ENCODE measurements at places on chromosomes 3 and 15.

DNA sequence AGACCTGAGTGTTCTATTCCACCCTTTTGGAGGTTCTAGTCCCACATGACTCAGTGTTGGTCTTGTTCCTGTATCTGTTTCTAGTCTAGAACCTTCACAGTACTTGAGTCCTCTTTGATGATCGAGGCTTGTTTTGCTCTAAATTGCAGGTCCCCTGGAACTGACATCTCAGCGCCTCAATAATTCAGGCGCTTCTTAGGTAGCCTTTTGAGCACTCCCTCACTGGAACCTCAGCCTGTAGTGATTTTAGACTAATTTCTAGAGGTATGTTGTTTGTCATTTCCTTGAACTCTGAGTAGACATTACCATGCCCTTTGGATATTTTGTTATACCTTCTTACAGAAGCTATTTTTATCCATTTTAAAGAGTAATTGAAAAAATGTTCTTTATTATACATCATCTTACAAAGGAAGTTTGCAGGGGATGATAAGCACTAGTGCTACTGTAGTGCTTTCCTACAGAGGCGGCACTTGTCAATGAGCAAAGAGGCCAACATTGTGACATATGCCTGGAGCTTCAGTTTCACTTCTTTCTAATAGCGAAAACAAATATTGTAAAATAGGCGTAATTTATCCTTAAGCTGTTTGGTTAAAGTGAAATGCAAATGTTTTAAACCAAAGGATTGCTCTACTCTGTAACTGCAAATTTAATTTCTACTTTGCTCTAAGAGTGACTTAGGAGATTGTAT, 75.7 kb downstream of the EFL1 start:
- DNase-seq, result no peak

GRCh38 chr3:64759811-64760210, 72.0 kb upstream of the ADAMTS9 start:
- no peak for DNase-seq

DNA sequence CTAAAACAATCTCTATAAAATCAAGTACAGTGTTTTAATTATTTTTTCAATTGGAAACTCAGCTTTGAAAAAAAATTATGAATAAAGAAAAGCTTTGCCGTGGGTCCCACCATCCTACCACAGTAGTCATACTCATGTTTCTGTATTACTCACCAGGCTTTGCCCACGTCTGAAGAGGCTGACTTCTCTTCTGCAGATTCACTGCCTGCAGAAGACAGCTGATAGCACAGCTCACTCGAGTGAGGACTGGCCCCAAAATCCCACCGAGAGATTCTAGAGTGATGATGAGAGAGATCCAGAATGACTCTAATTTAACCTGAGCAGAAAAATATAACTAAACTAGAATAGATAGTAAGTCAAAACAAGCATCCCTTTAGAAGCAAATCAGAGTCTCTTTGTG, 11.9 kb downstream of the C2CD4B start:
- DNase-seq, result no peak

- no peak for DNase-seq
These were observed 71.4 kb upstream of the PCSK6 start for GRCh38 chr15:101560722-101561583.

- DNase-seq, result no peak
These were observed 378.2 kb upstream of the THBS1 start for GRCh38 chr15:39202641-39203040.

DNA sequence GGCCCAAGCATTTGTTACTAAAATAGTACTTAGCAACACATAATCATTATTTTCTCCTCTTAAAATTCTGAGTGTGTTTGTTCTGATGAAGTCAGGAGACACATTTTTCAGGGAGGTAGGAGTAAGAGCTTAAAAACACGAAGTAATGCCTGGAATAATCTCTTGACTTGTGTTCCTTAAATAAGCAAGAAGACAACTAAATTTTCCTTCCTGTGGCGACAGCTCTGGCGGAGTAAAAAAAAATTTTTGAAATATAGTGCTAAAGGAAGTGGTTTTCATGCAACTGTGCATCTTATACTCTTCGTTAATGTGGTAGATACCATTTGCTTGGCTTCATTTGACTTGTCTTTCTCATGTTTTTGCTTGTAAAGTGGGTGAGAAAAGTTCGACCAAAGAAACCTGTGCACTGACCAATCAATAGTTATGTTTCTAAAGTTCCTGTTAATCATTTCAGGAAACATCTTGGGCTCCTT, 11.1 kb upstream of the MBNL1 start:
- DNase-seq, result no peak

DNA sequence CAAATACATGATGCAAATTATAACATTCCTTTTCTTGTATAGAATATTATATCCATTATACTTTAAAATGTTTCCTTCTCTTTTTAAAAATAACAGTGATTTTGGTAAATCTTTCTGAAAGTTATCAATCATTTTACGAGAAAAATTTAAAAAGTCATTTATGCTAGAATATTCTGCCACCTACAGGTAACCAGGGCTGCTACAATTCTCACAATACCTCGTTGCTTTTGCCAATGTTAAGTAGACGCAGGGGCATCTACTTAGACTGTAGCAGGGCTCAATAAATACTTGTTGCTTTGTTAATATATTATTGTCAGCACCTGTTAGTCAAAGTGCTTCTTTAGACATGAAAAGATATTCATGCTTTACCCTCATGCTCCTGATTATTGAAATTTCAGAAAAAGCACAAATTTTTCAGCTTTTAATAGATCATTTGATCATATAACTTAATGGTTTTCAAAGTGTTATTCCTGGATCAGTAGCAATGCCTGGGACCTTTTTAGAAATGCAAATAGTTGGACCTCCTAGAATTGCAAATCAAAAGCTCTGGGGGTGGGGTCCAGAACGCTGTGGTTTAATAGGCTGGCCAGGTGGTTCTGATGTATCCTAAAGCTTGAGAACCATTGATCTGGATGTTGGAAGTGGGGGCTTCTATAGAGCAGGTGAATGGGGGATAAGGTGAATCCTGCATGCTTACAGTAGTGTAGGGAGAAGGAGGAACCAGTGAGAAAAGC, 223.6 kb upstream of the PDZRN3 start:
- DNase-seq, result no peak

- no peak for DNase-seq
These were observed 154.7 kb upstream of the CADPS start for GRCh38 chr3:63029921-63030320.

DNA sequence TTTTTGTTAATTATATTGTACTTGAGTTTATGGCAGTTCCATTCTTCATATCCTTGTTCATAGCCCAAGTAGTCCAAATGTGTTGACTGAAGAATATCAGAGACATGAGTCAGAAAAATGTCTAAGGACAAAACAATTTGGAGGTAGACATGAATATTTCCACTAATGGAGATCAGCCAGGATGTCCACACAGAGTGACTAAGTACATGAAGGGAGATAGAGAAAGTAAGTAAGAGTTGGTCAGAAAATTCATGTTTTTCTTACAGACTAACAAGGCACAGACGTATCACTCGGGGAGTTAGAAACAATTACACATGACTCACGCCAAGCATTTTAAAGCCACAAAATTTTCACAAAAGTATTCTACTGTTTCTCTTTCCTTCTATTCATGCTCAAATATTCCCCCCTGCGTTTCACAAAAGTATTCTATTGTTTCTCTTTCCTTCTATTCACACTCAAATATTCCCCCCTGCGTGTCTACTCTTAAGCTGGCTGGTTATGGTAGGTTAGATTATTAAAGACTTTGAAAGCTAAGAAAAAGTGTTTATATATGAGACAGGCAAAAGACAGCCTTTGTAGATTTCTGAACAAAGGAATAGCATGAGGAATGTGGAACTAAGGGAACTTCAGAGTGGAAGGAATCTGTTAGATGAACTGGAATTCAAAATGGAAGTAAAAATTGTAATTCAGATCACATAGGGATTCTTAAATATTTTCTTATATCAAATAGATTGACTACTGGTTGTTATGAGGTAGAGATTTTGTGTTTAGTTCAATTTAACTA, 648.7 kb upstream of the CCDC54 start:
- DNase-seq, result no peak

- DNase-seq, result no peak
These were observed 7.5 kb downstream of the SOX2 start for GRCh38 chr3:181718987-181719911.

GRCh38 chr3:61724183-61724582, 162.8 kb downstream of the PTPRG start:
- no peak for DNase-seq

- no peak for DNase-seq
These were observed 18.7 kb downstream of the MGLL start for GRCh38 chr3:127803619-127804018.

- DNase-seq, result no peak
These were observed 93.3 kb upstream of the SLC7A14 start for GRCh38 chr3:170679190-170679589.

DNA sequence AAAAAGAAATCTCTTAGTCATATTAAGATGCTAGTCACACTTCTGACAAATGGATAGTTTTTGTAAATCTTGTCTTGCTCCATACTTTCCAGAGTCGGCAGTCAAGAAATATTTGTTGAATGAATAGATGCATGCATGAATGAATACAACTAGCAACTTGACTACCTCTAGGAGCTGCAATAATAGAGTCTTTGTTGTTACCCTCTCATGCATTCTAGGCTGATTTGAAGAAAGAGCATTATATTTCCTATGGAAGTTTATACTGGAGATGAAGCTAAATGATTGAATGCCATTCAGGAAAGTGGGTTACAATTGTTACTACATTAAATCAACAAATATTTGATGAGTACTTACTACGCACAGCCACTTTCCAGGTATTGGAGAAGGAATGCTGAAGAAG, 18.1 kb upstream of the TRAT1 start:
- no peak for DNase-seq

GRCh38 chr15:34621675-34622074, 38.2 kb upstream of the GOLGA8B start:
- no peak for DNase-seq

DNA sequence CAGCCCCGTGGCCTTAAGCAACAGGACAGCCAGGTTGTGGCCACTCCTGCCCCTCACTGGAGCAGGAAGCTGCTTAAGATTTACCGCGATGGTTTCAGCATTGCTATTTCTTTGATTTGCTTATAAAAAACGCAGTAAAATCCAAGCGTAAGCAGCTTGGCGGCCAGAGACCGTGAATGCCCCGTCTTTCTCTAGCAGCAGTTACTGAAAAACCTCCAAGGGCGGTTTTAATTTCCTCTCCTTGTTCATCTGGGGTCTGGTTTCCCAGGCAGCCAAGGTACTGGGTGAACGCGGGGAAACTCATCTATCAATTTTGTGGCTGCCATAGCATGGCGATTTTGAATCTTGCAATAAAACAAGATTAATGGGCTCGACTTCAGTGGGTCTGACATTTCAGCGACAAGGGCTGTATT, 130.3 kb downstream of the MINAR1 start:
- DNase-seq, result no peak

DNA sequence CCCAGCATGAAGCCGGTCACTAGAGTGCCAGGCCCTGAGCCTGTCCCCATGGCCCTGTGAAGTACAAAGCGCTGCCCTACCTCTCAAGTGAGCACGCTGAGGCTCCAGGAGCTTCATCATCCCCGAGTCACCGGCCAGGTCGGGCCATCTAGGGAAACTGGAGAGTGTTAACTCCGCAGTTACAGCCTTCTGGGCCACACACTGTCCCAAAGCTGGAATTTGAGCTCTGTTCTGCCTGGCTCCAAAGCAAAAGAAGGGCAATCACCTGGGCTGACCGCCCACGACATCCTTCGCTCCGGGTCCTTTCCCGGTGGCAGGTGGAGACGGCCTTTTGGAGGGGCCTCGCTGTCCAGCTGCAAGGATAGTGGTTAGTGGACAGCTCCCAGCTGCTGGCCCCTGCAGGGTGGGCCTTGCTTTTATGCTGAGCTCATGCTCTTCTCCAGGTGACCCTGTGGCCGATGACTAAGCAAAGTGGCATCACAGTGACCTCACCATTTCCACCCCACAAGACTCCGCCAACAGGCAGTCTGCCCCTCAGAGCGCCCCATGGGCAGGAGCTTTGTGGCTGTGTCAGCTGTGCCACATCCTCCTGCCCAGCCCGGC, 3.5 kb upstream of the MUC4 start:
- no peak for DNase-seq

GRCh38 chr3:25747033-25747432, 36.2 kb downstream of the NGLY1 start:
- DNase-seq, result no peak

DNA sequence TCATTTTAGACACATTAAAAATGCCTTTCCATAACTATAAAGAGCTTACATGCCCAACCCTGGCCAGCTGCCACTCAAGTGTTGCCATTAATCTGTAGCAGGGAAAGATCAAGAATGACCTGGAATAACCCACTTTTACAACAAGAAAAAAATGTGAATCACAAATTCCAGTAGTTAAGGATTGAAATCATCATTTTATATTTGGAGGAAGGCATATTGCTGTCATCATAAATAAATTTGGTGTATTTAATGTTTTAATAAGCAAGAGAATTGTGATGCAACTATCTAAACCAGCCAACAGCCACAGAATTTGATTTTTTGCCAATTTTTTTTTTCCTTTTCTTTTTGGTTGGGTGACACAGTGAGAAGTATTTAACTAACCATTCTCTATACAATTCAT, 240.0 kb upstream of the SEMA6D start:
- DNase-seq, result no peak

GRCh38 chr3:117036259-117036799, 326.8 kb downstream of the TUSC7 start:
- DNase-seq, result no peak

- DNase-seq, result no peak
These were observed 18.4 kb upstream of the ABTB1 start for GRCh38 chr3:127654374-127654773.

DNA sequence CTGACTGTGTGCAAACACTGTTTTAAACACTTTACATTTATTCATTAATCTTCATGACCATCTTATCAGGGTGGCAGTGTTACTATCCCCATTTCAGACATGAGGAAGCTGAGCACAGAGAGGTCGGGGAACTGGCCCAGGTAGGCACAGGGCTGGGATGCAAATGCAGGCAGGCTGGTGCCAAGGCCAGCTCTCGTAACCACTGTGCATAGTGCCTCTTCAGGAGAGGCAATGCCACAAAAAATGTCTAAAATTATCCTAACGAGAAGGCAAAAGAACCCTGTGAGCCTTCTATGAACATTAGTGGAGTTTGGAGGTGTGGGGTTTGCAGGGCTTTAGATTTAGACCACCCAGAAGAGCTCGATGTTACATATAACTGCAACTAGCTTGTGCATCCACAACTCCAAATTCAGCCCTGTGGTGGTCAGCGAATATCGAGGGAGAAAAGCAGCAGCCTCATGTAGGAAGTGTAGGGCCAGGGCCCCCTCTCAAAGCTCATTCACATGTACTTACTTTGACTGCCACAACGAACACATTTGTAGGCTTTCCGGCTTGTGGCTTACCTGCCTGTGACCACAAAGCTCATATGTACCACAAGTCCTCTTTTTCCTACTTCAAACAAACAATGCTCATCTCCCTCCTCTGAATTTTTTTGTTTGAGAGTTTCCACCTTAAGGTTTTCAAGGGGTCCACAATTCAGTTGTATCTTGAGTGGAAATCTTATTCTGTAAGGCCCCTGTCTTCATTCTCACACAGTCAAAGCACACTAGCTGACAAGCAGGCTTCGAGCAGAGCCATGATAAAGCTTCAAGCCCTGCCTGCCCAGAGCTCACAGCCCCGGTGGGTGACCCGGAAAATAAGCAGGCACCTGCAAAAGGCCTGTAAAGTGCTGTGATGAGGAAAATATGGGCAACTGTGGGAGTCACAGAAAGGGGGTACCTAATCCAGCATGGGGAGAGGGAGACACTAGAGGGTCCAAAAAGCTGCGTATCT, 722.9 kb upstream of the CFAP20DC start:
- DNase-seq, result no peak

Data from stimulated activated CD8-positive, alpha-beta memory T cell treated with anti-CD3 and anti-CD28 coated beads, Interleukin-4, amount 100 ng/mL, for 1 hour (primary cell).